A549 treated with CORT108297 at 1 μM for 4 hours (cell line): ENCODE measurements at places on chromosomes 11 and 22. TPM values are rescaled to one million over a fixed set of nuclear protein-coding genes. Genes with fewer than 3 reads are reported as not detected.

Gene VPREB1
- total RNA-seq: not detected in 5 replicates

Gene PATE2
- total RNA-seq: not detected in 5 replicates

Gene KRTAP5-6
- not detected in 5 replicates for total RNA-seq

Gene DDTL
- 1.5 to 2.1 TPM (median 1.9 TPM) in 5 replicates for total RNA-seq

Gene SLC15A3
- not detected in 5 replicates for total RNA-seq

Gene MTNR1B
- not detected in 5 replicates for total RNA-seq

Gene SLC22A24
- not detected in 5 replicates for total RNA-seq

Gene ALDH3B1
- total RNA-seq: 113 to 145 TPM (median 130 TPM) in 5 replicates

Gene ELMOD1
- 0.12 to 0.42 TPM (median 0.19 TPM) in 5 replicates for total RNA-seq

Gene KDM4D
- 0.26 to 0.45 TPM (median 0.39 TPM) in 5 replicates for total RNA-seq

Gene LSP1
- total RNA-seq: 0.55 to 2.7 TPM (median 1.6 TPM) in 5 replicates

Gene OR8D2
- total RNA-seq: not detected in 5 replicates

Gene MICAL2
- total RNA-seq: 86.6 to 133 TPM (median 115 TPM) in 5 replicates

Gene CBL
- total RNA-seq: 6.0 to 9.8 TPM (median 8.4 TPM) in 5 replicates

Gene KRTAP5-5
- total RNA-seq: not detected in 5 replicates

Gene CDC42EP2
- total RNA-seq: 13.4 to 21.3 TPM (median 16.9 TPM) in 5 replicates

Gene CFAP300
- 4.9 to 6.9 TPM (median 6.1 TPM) in 5 replicates for total RNA-seq

Gene C22orf15
- total RNA-seq: not detected in 5 replicates

Gene MS4A1
- not detected in 5 replicates for total RNA-seq

Gene CELF1
- 45.7 to 51.1 TPM (median 47.9 TPM) in 5 replicates for total RNA-seq

Gene CAT
- 35.7 to 43.7 TPM (median 39.4 TPM) in 5 replicates for total RNA-seq

Gene OR8J3
- total RNA-seq: not detected in 5 replicates

Gene GGTLC3
- total RNA-seq: not detected in 5 replicates

Gene SCUBE2
- 0.38 to 0.82 TPM (median 0.43 TPM) in 5 replicates for total RNA-seq

Gene CASTOR1
- 3.7 to 7.2 TPM (median 5.5 TPM) in 5 replicates for total RNA-seq

Gene RIC3
- total RNA-seq: 1.3 to 2.8 TPM (median 1.9 TPM) in 5 replicates

Gene MMP3
- total RNA-seq: 0.03 to 0.41 TPM (median 0.39 TPM) in 3 of 5 replicates, not detected in the others
